ENCODE measurements at places on chromosomes 6 and 20.

- no peak for DNase-seq
Measured at GRCh38 chr6:156848533-156848932, 71.4 kb downstream of the ARID1B start.

DNA sequence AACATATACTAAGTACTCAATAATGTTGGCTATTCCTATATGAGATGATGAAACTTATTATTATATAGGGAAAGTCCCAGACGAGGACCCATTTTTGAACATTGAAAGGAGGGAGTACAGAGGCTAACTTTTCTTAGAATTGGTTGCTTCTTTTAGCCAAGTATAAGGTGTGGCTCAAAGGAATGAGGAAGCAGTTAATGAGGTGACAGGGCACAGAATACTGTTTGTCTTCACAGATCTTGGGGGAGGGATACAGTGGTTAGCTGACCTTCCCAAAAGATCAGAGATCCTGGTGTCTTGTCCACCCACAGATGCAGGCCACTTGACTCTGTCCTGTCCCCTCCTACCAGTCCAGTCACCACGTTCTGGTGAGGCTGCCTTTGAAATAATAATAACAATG, 67.8 kb upstream of the EPB41L1 start:
- DNase-seq, result peak; percentile 61

DNA sequence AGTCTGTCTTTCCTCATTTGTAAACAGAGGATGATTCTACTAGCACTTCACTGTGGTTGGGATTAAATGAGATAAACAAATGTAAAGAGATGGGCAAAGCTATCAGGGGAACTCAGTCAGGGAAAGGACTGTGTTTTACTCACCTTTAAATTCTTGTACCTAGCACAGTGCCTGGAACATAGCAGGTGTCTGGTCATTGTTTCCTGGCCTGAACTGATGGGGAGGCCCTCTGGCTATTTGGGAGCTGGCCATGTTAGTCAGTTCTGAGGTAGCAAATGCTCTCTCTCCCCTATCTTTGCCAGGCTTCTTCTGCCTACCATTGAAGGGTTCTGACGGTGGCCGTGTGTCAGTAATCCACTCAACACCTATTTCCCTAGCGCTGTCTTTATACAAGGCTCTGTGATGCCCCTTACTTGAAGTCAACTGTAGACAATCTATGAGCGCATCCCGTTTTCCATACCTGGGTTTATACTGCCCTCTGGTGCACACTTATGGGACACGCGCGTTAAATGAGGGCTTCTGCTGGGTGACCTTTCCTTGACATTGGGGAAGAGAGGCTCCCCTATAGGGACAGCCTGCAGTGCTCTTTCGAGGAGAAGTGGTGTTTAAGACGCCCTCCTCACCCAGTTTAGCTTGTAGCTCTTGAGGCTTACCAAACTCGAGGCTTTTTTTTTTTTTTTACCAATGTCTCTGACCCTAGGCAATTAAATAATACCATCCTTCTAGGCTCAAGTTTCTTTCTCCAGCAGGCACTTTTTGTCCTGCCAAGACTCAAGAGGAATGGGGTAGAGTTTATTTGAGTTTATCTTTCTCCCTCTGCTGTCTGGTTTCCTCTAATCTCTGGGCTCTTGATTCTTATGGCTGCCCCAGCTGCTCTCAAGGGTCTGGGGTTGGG, 4.0 kb upstream of the SPATS1 start:
- peak; percentile 82 for DNase-seq

- DNase-seq, result no peak
Measured at GRCh38 chr6:29521006-29521680, 33.4 kb upstream of the MAS1L start.

DNA sequence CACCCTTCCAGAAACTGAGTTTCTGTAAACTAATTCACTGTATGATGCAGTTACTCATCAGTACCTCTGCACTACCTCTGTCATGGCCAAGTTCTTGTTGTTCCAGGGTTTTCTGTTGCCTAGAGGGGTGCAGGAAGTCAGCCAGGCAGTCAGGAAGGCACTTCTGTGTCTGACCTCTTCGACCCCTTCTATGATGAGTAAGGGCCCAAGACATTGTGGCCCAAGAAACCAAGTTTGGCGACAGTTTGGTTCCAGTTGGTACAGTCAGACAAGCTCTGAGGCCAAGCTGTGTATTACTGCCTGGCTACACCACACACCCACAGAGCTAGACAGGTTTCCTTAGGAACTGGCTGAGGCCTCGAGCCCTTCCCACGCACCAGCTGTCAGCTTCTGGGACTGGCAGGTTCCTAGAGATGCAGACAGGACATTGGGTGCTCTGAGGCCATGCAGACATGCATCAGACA, 41.2 kb downstream of the TRAF3IP2 start:
- DNase-seq, result no peak

DNA sequence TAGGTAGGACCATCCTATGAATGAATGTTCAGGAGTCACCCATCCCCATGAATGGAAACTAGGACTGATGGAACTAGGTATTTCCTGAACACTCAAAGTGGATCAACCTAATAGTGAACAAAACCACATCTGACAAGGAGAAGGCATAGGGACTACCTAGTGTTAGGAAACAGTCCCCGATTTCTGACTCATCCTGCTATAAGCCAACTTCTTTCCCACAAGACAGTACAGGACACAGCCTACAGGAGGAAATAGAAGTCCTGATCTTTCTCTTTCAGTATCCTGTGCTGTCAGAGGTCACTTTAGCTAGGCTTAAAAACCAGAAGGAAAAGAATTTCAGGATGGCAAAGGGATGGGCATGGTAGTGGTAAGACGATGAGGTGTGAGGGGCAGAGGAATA, 19.5 kb upstream of the GMDS start:
- DNase-seq, result peak; percentile 11

DNA sequence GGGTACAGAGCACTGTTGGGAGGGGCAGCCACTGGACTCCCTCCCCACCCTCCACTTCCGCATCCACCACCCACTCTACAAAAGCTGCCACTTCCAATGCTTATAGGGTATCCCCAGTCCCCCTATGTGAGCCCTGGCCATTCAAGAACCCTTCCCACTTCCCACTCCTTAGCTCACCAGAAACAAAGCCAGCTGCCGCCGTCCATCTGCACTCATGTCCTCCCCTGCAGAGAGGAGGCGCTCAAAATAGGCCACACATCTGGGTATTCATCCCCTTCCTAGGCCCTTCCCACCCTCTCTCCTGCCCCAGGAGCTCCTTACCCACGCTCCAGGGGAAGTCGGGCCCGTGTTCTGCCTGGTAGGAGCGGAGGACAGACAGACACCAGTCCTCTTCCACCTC, 6.5 kb upstream of the LY6G5C start:
- DNase-seq, result no peak

GRCh38 chr6:5478380-5478779, 217.1 kb downstream of the FARS2 start:
- DNase-seq, result no peak

- DNase-seq, result peak; percentile 37
Measured at GRCh38 chr20:19699180-19699971, 58.7 kb upstream of the RIN2 start.

- DNase-seq, result no peak
Measured at GRCh38 chr6:168029459-168030217, 32.2 kb downstream of the KIF25 start.

DNA sequence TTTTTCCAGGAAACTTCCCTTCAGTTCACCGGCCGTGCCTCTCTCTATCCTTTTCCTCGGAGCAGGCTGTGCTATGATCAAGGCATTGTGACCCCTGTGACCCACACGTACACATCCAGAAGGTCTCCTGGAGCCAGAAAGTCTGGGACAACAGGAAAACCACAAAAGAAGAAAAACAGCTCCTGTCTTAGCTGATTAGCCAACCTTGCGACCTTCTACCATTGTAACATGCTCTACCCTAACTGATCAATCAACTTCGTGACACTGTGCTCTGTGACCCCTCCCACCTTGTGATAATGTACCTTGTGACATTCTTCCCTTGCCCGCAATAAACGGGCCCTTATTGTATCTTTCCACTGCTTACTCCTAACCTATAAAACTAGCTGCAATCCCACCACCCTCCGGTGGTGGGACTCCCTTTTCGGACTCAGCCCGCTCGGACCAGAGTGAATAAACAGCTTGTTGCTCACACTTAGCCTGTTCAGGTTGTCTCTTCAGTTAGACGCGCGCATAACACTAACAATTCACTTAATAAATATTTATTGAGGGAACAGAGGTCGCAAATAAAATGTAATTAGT, 24.2 kb downstream of the ZNF311 start:
- peak; percentile 71 for DNase-seq

- no peak for DNase-seq
Measured at GRCh38 chr6:158347335-158347734, 35.1 kb downstream of the TULP4 start.

GRCh38 chr20:46004889-46005473, 3.7 kb upstream of the MMP9 start:
- peak; percentile 90 for DNase-seq

GRCh38 chr20:49210757-49211110, 8.5 kb upstream of the DDX27 start:
- no peak for DNase-seq

DNA sequence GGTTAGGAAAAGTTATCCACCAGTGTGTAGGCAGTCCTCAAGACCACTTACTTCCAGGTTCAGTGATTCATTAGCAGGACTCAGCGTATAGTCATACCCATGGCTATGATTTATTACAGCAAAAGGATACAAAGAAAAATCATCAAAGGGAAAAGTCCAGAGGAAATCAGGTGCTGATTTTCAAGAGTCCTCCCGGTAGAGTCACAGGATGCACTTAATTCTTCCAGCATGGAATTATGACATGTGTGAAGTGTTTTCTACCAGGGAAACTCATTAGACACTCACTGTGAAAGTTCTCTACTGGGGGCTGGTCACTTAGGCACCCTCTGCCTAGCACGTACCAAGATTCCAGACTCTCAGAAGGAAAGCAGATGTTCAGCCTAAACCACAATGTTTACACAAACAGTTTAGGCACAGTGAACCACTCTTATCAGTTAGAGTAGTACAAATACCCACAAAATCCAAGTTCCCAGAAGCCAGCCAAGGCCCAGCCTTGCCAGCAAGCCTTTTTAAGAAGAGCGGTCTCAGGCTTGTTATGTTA, 10.2 kb downstream of the WFDC3 start:
- no peak for DNase-seq

DNA sequence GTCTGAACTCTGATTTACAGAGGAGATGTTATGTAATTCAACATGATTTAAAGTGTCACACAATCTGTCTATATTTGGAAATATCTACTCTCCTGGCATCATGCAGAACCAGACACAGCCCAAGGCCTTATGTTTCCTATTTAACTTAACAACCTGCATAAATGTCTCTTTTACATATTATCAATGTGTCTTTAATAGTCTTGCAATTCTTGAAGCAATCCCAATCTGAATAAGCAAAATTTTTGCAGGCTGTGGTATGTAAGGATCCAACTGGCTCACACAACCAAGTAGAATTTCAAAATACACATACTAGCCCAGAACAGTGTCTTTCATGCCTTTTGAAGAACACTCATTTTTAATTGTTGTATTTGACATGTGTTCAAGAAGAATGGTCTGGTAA, 443.2 kb downstream of the MAFB start:
- DNase-seq, result no peak

DNA sequence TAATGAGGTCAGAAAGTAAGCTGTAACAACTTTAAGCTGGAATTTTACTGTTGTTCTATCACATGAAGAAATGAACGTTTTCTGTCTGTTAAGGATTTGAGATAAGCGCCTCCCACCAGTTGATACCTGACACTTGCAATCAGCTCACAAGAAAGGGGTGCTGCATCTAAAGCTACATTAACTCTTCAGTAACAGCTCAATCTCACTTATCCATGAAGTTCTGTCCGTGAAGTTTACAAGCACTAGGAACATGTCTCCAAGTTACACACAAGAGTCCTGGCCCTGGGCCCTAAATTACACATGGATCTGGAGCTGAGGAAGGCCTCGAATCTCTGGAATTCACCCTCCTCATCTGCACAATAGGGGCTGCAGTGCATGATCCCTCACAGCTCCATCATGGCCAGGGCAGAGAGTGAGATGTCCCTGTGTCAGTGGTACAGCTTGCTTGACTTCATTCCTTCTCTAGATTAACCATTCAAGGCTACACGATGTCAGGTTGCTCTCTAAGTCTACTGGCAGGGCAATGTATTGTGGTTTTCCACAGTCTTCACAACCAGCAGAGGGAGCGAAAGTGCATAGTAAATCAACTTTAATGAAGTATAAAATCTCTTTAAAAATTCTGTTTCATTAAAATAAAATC, 182.4 kb upstream of the MCHR2 start:
- DNase-seq, result no peak

- DNase-seq, result no peak
Measured at GRCh38 chr20:36859282-36859555, 16.7 kb upstream of the TLDC2 start.

- no peak for DNase-seq
Measured at GRCh38 chr20:21709535-21709904, 4.1 kb downstream of the PAX1 start.

GRCh38 chr6:111487661-111488060, 4.6 kb upstream of the REV3L start:
- DNase-seq, result peak; percentile 86

GRCh38 chr6:121971931-121972335, 427.5 kb upstream of the HSF2 start:
- no peak for DNase-seq

- DNase-seq, result peak; percentile 41
Measured at GRCh38 chr6:52815167-52816092, 11.8 kb upstream of the GSTA1 start.

DNA sequence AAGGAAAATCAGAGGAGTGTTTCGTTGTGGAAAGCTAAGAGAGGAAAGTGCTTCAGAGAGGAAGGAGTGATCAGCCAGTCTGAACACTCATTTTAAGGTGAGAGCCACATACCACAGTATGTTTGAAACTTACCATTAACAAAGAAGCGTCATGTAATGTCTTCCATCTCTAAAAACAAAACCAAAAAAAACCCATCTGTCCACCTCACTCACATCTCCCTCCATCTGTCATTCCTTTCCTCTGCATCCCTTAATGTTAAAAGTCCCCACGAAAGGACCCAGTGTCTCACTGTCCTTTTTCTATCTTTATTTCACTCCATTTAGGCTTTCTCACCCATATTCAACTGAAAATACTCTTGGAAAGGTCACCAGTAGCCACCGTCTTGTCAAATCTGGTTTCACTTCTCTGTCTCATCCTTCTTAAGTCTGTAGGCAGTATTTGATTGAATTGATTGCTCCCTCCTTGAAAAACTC, 59.4 kb upstream of the GNRH2 start:
- peak; percentile 69 for DNase-seq

DNA sequence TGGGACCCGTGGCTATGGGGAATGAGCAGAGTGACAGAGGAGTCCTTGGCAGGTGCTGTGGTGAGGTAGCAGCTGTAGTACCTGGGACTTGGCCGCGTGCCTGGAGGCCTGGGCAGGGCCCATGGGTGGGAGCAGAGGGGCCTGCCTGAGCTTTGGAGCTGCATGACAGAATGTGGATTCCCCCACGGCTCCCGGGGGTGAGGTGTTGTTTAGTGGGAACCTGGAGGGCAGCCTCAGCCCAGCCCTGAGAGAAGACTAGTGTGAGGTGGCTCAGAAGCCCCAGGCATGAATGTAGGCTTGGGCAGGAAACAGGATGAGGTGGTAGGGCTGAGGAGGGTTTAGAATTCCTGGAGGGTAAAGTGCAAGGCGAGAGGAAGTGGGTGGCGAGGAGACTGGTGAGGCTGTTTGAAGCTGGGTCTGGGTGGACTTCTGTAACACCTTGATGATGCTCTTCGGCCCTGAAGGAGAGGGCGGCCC, 86.5 kb upstream of the SCP2D1 start:
- DNase-seq, result no peak

- peak; percentile 81 for DNase-seq
Measured at GRCh38 chr6:15325540-15325955, 79.7 kb downstream of the JARID2 start.
